ENCODE measurements at places on chromosomes 6 and 20.

- no peak for DNase-seq
Observed at GRCh38 chr6:168031411-168031971, 34.0 kb downstream of the KIF25 start.

DNA sequence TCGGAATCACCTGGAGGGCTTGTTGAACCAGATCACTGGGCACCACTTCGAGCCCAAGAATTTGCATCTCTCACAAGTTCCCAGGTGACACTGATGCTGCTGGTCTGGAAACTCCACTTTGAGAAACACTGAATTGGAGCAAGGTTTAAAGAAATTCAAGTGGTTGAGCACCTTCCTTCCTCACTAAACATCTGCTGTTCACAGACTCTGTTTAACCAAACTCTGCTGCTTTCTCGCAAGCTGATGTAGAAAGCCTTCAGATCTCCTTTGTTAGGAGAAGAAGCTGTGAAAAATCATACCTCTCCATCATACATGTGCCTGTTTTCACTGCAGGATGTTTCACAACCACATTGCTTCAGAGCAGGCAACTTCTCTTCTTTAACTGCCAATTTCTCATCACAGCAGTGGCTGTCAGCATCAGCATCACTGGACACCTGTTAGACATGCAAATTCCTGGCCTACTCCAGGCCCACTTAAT, 87.5 kb upstream of the TOP1 start:
- no peak for DNase-seq

- no peak for DNase-seq
Observed at GRCh38 chr20:58642441-58642840, 8.6 kb upstream of the STX16 start.

GRCh38 chr6:47174502-47175023, 132.4 kb upstream of the ADGRF1 start:
- DNase-seq = no peak

- no peak for DNase-seq
Observed at GRCh38 chr20:5400164-5400762, 83.5 kb upstream of the PROKR2 start.

DNA sequence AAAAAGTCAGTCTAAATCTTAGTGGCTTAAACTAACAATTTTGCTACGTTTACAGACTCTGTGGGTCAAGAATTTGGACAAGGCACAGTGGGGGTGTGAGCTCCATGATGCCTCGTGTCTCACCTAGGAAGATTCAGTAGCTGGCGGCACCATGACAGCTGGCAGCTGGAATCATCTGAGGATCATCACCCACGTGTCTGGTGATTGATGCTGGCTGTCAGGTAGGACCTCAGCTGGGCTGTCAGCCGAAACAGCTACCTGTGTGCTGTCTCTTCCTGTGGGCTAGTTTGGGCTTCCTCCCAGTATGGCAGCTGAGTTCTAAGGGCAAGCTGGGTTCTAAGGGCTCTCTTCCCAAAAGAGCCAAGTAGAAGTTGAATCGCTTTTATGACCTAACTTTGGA, 26.4 kb upstream of the DLGAP4 start:
- DNase-seq = no peak

- DNase-seq = no peak
Observed at GRCh38 chr6:118704915-118705314, 53.5 kb upstream of the CEP85L start.

DNA sequence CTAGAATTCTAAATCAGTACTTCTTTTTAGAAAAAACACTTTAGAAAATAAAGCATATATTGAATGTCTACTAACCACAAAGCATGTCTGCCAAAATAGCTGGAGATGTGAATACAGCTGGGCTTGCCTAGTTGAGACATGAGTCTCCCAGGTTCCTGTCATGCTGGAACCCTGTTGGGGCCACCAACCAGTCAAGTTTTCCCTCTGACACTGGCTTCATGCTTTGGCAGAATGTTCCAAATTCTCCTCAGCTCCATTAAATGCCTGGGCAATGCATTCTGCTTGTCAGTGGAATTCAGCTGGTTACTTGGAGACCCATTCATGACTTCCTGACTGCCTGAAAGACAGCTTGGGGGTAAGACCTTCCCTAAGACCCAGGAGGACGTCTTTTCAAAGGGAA, 87.2 kb downstream of the PRND start:
- no peak for DNase-seq

DNA sequence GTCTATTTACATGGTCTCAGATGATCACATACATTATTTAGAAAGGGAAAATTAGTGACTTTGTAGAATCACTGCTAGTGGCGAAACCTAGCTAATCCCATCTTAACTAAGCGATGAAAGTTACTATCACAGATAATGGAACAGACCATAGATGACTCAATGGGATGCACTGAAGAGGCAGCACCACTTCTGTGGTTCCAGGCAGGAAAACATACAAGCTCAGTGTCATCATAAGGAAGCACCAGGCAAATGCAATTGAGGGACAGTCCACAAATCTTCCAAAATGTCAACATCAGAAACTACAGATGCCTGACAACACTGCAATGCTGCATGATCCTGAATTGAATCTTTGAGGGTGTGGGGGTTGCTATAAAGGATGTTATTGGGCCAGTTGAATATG, 15.9 kb upstream of the SNAI1 start:
- no peak for DNase-seq

GRCh38 chr6:14943116-14943515, 302.8 kb upstream of the JARID2 start:
- DNase-seq = no peak

- DNase-seq = no peak
Observed at GRCh38 chr6:135382182-135382628, 115.3 kb downstream of the AHI1 start.

DNA sequence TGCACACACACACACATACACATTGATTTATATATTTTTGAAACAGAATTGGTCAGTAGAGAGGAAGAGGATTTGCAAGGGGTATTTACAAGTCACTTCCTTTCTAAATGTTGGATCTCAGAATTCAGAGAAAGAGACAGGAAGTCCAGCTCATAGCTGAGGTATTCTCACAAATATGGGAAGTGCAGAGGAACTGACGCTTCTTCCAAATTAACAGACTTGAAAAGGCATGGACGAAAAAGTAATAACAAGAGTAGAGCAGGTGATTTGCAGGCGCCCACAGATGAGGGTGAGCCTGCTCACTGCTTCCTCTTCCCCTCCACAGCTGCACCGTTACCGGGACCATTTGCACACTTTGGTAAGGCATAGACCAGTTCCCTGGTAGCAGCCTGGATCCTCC, 246.4 kb downstream of the PHACTR1 start:
- no peak for DNase-seq

DNA sequence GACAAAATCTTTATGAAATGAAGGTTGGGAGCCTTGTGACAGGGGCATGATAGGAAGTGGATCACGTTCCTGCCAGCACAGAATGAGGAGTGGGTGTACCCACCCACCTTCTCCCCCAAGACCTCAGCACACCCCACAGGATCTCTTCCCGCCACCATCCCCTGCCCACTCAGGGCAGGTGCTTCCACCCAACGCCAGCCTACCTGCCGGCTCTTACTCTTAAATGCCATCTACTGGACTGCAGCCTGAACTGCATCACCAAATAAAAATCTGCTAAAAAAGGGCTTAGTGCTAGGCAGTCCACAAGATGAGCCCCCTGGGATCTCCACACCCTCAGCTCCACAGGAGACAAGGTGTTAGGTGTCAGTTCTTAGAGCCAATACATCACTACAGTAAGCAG, 20.6 kb downstream of the DTNBP1 start:
- no peak for DNase-seq

DNA sequence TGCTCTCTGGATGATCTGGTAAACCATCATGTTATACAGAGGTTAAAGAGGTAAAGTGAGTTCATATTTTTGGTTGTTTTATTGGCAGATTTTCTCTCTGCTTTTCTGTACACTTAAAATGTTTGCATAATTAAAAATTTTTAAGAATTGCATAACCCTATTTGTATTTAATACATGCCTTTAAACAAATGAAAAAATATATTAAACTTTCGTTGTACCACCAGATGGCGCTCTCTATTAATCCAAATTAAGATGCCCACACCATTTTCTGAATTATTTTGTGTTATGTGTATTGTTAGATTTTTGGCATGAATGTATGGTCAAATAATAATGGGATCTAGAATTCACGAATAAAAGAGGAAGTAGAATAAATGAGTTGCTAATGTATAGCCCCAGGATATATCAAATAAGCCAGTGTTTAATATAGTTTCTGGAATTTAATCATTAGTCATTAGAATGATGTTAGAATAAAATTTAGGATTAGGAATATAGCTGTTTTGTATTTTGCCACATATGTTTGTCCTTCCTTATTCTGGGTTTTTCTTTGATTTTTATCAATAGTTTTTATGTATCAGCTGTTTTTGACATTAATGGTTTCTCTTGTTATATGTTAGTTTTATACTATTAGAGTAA, 38.9 kb downstream of the SMAP1 start:
- DNase-seq = no peak

- no peak for DNase-seq
Observed at GRCh38 chr6:152746172-152746553, 4.4 kb upstream of the VIP start.

DNA sequence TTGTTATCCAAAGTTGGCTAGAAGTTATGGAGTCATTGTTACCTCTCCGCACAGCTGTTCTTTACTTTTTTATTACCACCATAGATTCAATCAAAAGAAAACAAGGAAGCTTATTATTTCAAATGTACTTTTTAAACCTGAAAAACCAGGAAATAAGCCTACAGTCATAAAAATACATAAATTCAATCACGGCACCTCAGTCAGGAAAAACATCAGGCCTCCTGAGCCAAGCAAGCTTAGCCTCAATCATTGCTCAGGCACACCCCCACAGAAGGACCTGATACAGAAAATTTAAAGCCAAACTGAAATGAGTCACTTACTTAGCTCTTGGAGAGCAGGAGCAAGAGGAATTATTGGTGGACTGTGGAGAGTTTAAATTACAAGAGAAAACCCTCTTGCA, 44.3 kb downstream of the MARCKS start:
- DNase-seq = no peak

- no peak for DNase-seq
Observed at GRCh38 chr6:134732763-134733162, 217.1 kb downstream of the ALDH8A1 start.

DNA sequence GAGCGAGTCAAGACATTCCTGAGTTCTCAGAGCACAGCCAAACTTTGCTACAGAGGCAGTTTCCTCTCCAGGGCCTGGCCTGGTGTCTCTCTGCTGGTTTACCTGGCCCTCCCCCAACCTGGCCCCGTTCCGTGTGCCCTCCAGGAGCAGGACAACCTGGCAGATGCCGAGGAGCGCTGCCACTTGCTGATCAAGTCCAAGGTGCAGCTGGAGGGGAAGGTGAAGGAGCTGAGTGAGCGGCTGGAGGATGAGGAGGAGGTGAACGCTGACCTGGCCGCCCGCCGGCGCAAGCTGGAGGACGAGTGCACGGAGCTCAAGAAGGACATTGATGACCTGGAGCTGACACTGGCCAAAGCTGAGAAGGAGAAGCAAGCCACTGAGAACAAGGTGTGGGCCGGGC, 39.5 kb downstream of the MYH7B start:
- no peak for DNase-seq

DNA sequence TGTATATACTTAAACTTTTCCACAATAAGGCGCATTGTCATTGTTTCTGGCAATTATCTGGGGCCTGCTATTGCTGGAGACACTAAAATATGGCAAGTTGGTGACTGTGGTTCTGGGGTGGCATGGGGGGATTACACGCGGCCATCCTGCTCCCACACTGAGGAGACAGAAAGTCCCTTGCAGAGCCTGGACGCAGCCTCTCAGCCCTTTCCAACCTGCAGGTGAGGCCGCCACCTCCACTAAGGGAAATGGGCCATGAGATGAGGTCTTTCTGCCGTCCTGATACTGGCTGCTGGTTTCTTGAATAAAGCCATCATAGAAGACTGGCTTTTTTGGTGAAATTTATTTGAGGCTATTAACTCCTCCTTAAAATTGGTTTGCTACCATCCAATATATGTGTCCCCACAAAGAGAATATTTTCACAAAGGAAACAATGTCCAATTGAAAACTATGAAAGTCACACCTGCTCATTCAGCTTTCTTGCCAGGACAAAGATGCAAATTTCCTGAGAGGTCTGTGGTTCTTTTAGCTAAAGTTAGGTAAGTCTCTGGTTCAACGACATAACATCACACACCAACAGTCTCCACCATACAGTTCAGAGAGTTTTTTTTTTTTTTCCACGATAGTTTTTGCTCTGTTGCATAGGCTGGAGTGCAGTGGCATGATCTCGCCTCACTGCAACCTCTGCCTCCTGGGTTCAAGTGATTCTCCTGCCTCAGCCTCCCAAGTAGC, 13.0 kb downstream of the TXNDC5 start:
- no peak for DNase-seq

GRCh38 chr6:156883497-156884252, 106.5 kb downstream of the ARID1B start:
- no peak for DNase-seq

DNA sequence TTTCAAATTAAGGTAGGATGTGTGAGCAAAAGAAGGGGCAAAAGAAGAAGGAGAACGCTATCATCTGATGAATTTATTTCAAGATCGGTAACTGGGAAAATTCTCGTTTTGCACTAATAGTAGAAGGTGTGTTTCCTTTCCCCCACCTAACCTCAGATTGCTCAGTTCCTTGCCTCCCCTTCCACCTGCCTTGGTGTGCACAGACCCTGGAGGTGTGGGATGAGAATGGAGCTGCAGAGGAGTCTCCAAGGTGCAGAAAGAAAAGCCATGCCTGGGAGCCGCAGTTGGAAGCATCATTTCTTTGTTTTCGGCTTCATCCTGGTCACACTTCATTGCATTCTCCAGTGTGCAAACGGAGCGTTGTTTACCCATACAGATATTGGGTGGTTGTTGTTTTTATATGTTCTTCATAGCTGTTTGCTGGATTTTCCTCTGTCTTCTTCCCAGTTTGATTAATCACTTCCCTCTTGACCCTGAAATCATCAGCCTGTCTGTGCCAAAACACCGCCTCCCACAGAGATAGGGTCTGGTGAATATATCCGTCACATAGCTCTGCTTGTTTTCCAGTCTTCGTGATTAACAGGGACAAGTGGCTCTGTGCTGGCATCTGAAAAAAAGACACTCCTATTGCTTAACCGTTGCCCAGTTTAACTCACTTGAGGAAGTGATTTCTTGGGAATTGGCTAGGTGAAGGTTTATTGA, 40.2 kb upstream of the NEDD9 start:
- DNase-seq = no peak

GRCh38 chr20:43903953-43904826, 10.5 kb upstream of the TOX2 start:
- no peak for DNase-seq

DNA sequence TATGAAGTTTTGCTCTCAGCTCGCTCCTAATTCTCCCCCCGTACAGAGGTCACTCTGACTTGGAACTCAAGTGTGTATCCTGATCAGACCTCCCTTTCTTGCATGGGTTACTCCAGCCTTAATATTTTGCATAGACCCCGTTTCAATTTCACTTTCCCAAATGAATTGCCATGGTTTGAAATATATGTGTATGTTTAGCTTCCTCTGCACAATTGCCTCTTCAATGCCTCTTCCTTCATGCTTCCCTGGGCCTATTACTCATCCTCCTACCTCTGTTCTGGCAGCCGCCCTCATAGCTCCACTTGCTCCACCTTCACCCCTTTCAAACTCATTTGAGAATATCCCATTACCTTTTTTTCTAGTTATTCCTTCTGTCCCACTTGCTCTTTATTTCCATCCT, 90.0 kb upstream of the SAMD5 start:
- DNase-seq = no peak

Data from activated T-helper 1 cell treated with anti-CD3 and anti-CD28 coated beads, Interleukin-2, amount 50 U/mL, for 16 hours (primary cell).